ENCODE measurements at places on chromosomes 5 and 9.
A peak's percentile ranks its signal among the peaks of the same experiment; 100 is the strongest.

GRCh38 chr5:96489532-96489931 is 56.5 kb upstream of the PCSK1 start:
- no peaks in the 10 kb centered on the region for H3K27me3 ChIP-seq
- no peaks in the 10 kb centered on the region for H3K36me3 ChIP-seq
- no peak for DNase-seq
- H3K4me3 ChIP-seq, result no peak overlapping the region
- H3K4me1 ChIP-seq, result no peaks in the 10 kb centered on the region

DNA sequence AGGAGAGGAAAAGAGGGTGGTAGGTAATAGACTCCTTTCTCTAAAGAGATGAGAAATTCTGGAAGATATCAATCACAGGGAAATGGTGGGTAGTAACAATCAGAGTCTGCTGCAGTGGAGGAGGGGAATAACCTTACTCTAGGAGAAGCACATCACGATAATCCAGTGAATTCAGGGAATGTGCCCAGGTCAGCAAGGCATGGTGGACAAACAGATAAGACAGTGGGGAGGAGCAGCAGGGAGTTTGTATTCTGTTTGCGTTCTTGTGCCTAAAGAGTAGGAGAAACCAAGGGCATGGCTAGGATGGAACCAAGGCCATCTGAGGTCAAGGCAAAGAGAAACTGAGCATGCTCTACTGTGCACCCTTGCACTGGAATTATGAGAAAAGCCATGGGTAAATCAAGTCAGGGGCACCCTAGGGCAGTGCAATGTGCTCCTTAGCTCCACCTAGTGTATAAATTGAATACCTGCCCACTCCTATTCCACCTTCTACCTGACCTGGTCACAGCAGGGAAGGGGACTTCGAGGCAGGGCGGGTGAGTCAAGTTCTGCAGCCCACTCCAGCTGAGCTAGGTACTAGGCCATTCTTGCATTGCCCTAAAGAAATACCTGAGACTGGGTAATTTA is 31.6 kb downstream of the RETREG1 start:
- no peak overlapping the region for H3K27ac ChIP-seq
- H3K36me3 ChIP-seq, result no peaks in the 10 kb centered on the region
- H3K4me3 ChIP-seq, result no peak overlapping the region
- H3K27me3 ChIP-seq, result no peaks in the 10 kb centered on the region
- DNase-seq, result no peak

- H3K36me3 ChIP-seq, result no peaks in the 10 kb centered on the region
- H3K27me3 ChIP-seq, result no peaks in the 10 kb centered on the region
- H3K27ac ChIP-seq, result no peak overlapping the region
- DNase-seq, result peak; percentile 57
Observed at GRCh38 chr5:68460147-68460798, 244.7 kb downstream of the PIK3R1 start.

GRCh38 chr5:68710514-68710913 is 383.3 kb upstream of the SLC30A5 start:
- no peak for DNase-seq
- no peaks in the 10 kb centered on the region for H3K36me3 ChIP-seq
- no peaks in the 10 kb centered on the region for H3K27me3 ChIP-seq
- peaks cover 16% of the 10 kb centered on the region for H3K4me1 ChIP-seq

- H3K27me3 ChIP-seq, result no peaks in the 10 kb centered on the region
- H3K4me3 ChIP-seq, result no peak overlapping the region
- no peak for DNase-seq
- no peak overlapping the region for H3K27ac ChIP-seq
Observed at GRCh38 chr9:34689116-34689470, 2.0 kb downstream of the CCL19 start.

- peaks cover 98% of the 10 kb centered on the region for H3K36me3 ChIP-seq
- no peak overlapping the region for H3K27ac ChIP-seq
- no peaks in the 10 kb centered on the region for H3K27me3 ChIP-seq
- H3K4me3 ChIP-seq, result no peak overlapping the region
- no peak for DNase-seq
Observed at GRCh38 chr5:178223196-178223773, 9.3 kb downstream of the PHYKPL start.

GRCh38 chr9:77794985-77795384 is 146.9 kb upstream of the GNA14 start:
- no peaks in the 10 kb centered on the region for H3K27me3 ChIP-seq
- no peak for DNase-seq
- peaks cover 35% of the 10 kb centered on the region for H3K36me3 ChIP-seq
- no peaks in the 10 kb centered on the region for H3K4me1 ChIP-seq

Measured in heart right ventricle (tissue), 16 donors.